ENCODE measurements at places on chromosomes 5 and 9.

GRCh38 chr9:124617477-124618141, 110.4 kb upstream of the NR5A1 start:
- DNase-seq, result peak; percentile 28

- no peak for DNase-seq
Measured at GRCh38 chr5:114948363-114948762, 221.3 kb downstream of the TRIM36 start.

DNA sequence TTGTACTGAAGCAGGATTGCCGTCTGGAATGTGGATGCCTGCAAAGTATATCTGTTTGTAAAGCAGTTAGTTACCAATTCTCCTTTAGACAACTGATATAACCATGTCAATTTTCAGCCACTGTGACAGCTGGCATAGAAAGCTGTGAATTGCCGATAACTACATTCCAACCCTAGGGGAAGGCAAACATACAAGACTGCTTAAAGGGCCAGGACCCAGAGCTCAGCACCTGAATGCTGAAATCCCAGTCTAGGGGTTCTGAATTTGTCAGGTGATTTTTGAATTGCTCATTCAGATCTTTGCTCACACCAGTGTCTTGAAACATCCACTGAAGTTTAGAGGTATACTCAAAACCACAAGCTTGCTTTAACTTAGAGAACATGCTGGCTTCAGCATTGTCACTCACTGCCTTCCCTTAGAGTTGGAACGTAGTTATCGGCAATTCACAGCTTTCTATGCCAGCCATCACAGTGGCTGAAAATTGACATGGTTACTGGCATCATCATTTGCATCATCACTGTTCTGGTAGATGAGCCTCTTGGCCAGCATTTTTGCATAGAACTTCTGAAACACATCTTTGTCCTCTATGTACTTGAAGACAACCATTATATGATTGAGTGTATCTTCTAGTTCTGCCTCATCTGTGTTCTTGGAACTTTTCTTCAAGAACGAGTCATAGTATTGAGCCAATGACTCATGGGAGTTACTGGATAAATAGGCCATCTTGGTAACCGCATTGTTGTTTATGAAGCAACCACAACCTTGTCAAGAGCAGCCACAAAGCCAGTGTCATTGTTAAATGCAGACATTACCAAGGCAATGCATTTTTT, 82.1 kb downstream of the CCDC192 start:
- no peak for DNase-seq

GRCh38 chr5:88952344-88952743, 69.4 kb upstream of the MEF2C start:
- DNase-seq, result no peak

DNA sequence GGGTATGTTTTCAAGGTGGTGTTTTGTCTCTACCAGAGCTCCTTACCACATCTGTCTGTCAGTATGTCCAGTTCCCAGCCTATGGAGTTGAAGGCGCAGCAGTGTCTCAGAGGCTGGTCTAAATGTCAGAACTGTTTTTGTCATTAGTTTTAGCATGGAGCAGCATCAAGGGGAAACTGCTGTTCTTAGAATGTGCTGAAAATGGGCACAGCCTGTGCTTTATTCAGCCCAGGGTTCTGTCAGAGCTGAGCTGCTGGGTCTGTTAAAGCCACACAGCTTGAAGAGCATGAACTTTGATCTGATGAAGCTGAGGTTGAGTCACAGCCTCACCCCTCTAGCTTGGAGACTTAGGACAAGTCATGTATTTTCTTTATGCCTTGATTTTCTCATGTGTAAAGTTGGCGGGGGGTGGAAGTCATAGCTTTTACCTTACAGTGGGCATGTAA, 71.9 kb downstream of the RALGPS1 start:
- DNase-seq, result peak; percentile 14

DNA sequence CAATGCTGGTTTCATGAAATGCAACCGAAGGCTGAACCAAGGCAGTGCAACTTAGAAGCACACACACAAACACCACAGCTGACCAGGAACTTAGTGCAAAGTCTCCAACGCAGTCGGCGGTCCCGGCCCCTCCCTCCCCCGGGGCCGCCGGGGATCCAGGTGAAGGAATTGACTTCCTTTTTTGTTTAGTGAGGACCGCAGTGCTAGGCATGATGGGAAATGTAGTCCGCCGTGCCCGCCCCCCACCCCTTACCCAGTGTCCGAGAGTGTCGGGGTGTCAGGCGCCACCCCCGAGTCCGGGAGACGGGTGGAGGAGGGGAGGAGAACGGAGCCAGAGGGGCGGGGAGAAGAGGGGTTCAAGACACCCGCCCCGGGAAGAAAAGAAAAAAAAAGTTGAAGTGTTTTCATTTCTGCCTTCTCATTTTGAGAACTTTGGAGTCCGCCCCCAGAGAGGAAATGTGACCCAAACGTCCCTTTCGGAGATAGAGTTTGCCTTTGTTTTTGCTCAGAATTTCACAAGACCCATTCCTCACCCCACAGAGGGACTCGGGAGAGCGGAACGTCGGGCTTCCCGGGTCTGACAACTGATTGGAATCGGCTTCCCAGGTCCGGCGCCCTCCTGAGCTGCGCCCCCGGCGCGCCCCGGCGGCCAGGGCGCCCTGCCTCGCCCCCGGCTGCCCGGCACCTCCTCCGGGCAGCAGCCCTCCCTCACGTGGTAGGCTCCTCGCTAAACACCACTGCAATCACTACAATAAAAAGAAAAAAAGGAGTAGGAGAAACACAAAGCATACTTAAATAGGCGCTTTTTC, 2.0 kb downstream of the IER5L start:
- DNase-seq, result peak; percentile 17

GRCh38 chr5:44506561-44506960, 117.3 kb upstream of the FGF10 start:
- no peak for DNase-seq

- DNase-seq, result no peak
Measured at GRCh38 chr9:86796666-86797065, 150.6 kb downstream of the GAS1 start.

DNA sequence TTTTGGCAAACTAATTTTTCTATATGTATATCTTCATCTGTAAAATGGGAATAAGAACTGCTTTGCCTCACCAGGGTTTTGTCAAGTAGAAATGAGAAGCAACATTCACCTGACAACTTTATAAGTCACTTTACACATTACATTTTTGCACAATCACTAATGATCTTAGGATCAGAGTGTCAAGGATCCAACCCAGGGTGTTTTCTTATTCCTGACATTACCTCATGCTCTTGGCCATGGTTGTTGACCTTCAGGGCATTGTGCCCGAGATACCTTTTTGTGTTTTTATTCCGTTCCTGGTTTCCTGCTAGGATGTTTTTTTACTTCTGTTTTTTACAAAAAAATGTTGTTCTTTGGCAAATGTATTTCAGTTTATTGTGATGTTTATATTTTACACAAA, 22.2 kb upstream of the RASA1 start:
- DNase-seq, result no peak

- DNase-seq, result no peak
Measured at GRCh38 chr5:69006030-69006429, 87.8 kb upstream of the SLC30A5 start.

GRCh38 chr9:129615407-129616285, 5.3 kb downstream of the C9orf50 start:
- DNase-seq, result no peak

DNA sequence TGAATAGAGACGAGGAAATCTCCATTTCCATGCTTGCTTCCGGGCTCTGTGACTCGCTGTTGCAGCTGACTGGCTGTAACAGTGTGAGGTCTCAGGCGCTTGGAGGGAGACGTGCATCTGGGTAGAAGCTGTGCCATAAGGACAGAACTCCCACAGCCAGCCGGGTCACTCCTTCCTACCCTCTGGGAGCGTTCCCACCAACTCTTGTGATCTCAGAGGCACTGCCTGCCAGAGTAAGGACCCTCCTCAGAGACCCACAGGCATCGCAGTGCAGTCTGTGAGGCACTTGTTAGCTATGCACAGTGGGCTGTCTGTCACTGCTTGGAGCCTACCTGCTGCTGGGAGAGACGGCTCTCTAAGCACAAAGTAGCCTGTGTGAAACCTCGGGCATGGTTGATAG, 203.4 kb upstream of the SEMA6A start:
- DNase-seq, result no peak

GRCh38 chr5:54905246-54905795, 80.1 kb downstream of the ESM1 start:
- no peak for DNase-seq

GRCh38 chr5:100423330-100423729, 111.8 kb upstream of the FAM174A start:
- DNase-seq, result no peak

- DNase-seq, result no peak
Measured at GRCh38 chr9:32344551-32345182, 39.8 kb upstream of the ACO1 start.

GRCh38 chr5:143198332-143198731, 205.2 kb downstream of the NR3C1 start:
- no peak for DNase-seq

DNA sequence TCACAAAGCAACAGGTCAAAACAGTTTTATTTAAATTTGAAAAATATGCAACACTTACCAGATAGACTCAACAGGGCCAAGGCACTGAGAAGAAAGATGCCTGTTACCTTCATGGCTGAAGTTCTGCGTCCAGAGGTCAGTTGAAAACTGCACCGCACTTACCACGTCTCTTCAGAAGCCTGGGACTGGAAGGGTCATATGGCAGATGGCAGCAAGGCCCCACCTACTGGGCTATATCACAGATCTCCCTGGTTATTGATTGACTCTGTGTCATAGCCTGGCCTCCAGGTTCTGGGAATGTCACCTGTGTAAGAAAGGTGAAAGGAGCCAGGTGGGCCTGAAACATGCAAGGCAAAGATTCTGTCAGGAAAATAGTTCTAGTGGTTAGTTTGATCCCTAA, at the start of gene SPINK1:
Gene SPINK1, minus strand, starts transcription at position 207 of the 400 bp plus-strand sequence. Its CDS starts 94 bp downstream, at position 113.
- DNase-seq, result no peak

- DNase-seq, result no peak
Measured at GRCh38 chr9:136669791-136670464, 7.2 kb downstream of the EGFL7 start.

DNA sequence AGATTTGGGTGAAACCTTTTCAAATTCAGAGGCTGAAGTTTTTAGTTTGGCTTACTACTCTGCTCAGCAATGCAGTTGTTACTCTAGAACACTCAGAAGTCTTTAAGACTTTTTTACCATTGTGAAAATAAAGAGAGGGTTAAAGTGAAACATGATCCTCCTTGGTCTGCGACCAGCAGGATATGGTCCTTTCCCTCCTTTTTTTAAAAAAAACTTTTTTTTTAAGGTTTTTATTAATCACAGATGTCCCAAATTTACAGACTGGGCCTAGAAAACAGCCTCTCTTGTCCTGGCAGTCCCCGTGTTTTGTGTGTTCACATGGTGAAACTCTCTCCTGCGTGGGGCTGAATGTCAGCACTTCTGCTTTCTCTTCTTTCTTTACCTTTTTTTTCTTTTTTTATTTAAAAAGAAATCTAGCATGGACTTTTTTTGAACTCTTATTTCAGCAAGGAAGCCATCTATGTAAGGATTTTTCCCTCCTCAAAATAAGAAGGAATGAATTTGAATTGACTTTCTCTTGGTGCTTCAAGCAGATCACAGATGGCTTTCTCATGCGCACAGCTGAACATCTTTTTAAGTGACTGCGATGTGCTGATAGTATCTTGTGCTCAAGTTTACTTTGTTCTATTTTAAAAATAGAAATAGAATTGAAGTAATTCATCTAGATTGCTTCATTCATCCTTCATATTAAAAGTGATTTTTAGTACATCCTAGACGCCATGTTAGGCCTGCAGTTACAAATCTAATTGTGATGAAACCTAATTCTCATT, 128.7 kb upstream of the OTULINL start:
- no peak for DNase-seq

GRCh38 chr9:14405176-14405706, 91.3 kb upstream of the NFIB start:
- DNase-seq, result no peak

DNA sequence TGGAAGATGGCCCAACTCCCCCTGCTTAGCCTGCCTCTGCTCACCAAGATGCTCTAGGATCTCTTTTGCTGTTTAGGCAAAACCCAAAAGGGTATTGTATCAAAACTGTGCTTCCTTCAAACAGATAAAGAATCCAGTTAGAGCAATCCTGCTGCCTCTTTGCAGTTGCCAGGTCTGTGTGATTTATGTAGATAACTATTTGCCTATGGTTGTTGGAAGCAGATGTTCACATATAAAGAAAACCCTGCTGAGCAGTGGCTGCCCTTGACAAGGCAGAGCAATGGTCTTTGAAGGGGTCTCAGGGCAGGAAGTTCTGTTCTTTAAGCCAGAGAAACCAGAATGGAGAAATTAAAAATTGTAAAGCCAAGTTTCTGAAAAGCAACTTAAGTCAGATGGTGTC, 68.6 kb downstream of the LRRC70 start:
- no peak for DNase-seq

DNA sequence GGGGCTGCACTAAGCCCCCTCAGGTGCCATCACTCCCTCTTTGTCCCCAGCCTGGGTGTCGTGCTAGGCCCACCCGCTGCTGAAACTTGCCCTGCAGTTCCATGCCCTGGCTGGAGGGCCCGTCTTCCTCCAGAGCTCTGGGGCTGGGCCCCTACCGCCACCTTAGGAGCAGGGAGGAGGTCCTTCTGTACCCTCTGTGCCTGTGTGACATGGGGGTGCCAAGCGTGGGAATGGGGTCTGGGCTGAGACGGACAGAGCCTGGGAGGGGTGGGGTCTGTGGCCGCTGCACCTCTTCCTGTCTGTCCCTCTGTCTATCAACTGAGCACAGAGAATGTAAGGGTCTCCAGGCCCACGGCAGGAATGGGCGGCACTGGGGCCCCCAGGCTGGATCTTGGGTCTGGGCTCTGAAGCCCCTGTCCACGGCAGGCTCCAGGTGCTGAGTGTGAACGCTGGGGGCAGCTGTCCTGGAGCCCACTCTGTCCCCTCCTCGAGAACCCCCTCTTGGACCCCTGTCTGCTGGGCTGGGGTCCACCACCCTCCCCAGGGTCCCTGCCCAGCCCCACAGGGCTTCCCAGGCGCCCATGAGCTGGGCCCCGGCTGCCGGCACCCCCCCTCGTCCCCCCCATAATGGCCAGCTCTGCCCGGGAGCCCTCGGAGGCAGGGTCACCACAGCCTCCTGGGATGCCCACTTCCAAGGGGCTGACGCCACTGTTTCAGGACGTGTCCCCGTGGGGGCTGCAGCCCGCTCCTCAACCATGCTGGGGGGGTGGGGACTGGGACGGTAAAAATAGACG, 15.8 kb upstream of the NRARP start:
- DNase-seq, result no peak

DNA sequence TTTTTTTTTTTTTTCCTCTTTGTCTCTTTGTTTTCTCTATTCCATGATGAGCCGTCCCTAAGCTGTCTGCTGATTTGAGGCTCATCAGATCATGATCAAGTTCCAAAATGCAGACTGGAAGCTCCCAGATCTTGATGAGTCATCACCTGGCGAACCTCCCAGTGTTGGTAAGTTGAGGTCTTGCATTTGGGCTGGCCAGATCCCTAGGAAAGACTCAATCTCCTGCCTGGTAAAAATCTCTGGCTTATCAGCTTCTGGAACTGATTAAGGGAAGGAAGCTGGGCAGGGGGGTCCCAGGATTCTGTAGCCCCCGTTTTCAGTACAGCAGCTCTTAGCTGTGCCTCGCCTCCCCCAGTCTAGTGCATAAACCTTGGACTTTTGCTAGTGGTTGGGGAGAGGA, 69.0 kb downstream of the TSPAN17 start:
- DNase-seq, result no peak
